Stimulated activated CD8-positive, alpha-beta memory T cell treated with anti-CD3 and anti-CD28 coated beads, Interleukin-4, amount 100 ng/mL, for 4 hours (primary cell): ENCODE measurements at places on chromosomes 12 and 14.
A peak's percentile ranks its signal among the peaks of the same experiment; 100 is the strongest.

DNA sequence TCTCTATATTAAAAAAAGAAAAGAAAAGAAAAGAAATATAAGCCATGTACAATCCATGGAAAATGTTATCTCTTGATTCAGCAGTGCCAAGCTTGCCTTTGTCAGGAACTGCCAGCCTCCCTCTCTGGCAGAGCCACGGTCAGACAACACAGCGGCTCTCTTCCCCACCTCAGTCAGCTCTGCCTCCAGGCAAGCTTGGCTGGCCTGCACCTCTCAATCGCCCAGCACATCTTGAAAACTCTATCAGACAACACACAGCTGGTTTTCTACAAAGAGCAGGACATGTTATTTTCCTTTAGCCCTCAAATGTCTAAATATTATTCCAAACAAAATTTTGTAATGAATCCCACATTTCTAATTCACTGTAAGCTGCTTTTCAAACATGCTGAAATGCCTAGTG lies 20.0 kb upstream of the GCH1 start:
- DNase-seq: no peak

- DNase-seq: peak; percentile 11
These were observed 102.8 kb upstream of the BCAT1 start for GRCh38 chr12:25051656-25052195.

- DNase-seq: no peak
These were observed 146.5 kb downstream of the CFAP54 start for GRCh38 chr12:96635844-96636243.

GRCh38 chr12:29416748-29417147 lies 35.8 kb upstream of the ERGIC2 start:
- DNase-seq: no peak

DNA sequence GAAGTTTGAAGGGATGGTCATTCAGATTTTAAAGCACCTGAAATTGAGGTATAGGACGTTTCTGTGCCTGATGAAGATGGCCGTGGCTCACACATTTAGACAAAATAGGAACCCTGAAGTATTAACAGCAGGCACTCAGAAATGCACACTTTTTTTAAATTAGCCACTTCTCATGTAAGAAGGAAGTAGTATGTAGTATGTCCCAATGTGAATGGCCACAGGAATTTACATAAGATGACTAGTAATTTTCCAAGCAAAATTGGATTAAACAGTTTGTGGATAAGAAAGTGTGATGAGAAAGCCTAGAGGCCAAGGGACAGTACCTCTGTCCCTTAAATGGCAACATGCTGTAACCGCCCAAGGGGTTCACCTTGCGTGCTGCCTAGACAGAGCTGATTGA lies 1.8 kb upstream of the MIS18BP1 start:
- DNase-seq: no peak

- DNase-seq: no peak
These were observed 552.6 kb upstream of the ATP2B1 start for GRCh38 chr12:90261283-90261682.

DNA sequence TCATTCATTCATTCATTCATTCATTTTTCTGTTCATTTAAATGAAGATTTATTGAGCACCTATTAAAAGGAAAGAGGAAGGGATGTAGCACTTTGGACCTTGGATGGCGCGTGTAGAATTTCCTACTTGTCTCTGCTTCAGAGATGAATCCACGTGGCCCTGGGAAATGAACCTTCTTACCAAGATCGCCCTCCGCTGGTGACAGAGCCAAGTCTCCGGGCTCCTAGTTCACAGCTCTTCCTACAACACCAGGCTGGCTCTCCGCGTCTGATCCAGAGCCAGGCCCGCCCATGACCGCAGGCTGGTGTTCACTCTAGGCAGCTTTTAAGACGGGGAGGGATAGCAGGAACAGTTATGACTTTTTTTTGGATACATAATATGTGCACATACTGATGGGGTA lies 70.9 kb upstream of the PIWIL1 start:
- DNase-seq: no peak

- DNase-seq: no peak
These were observed 60.7 kb upstream of the BDKRB2 start for GRCh38 chr14:96143906-96144305.

DNA sequence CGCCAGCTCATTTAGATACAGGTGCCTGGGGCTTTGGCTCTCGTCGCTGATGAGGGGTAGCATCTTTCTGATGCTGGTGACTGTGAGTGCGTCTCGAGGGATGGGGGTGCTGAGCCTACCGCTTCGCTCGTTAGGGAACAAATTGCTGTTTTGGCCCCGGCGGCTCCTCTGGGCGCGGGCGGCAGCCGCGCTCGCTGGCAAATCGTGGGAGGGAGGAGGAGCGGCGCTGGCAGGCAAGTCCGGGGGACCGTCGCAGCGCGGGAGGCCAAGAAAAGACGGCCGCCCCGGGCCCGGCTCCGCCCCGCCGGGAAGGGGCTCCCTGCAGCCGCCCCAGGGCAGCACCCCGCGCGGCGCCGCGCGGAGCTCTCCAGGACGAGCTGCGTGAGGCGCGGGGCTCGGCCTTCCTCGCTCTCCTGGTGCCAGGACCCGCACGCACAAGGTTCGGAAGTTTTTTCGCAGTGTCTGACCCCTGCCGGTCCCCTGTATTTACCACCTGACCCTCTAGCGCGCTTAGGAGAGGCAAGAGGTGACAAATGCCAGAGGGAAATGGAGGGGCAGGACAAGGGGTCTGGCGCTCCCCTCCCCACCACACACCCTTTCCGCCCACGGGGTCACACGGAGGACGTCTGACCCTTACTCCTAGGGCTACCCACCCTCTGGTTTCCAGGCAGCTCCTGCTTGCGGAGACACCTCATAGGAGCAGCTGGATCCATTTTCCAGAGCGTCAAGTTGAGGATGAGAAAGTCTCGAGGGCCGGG lies 899 bp upstream of the KCNH3 start:
- no peak for DNase-seq

- no peak for DNase-seq
These were observed 42.6 kb upstream of the C12orf42 start for GRCh38 chr12:103538397-103538796.

DNA sequence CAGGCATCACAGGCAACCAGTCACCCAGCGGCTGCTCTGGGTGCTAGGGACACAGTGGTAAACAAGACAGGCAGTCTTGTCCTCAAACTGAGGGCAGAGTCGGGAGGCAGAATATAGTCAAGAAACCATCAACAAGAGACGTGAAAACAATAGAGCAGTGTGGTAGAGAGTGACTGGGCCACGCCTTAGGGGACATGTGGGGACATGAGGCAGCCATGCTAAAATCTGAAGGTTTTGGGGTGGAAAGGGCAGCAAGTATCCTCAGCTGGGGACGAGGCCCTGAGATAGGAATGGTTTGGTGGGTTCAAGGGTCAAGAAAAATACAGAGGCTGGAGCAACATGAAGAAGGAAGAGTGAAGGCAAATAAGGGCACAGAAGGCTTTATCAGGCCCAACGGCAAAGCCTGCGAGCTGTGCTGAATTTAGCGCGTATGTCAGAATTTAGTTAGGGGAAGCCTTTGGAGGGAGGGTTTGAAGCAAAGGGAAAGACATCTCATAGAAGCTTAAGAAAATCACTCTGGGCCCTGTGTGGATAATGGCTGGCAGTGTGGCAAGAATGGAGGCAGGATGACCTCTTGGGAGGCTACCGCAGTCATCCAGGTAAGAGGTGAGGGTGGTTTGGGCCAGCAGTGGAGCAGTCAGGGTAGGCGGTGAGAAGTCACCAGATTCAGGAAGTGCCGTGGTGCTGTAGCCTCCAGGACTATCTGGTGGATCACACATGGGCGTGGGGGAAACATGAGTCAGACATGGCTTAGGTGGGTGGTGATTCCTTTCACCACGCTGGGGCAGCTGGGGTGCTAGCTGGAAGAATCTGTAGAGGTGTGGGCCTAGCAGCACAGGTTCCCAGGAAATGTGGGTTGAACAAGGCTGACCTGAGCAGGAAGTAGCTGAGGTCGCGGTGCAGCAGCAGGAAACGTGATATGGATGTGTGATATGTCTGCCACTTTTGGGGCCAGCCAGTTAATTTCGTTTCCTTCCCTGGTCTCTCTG lies 3.0 kb downstream of the EVL start:
- DNase-seq: peak; percentile 82

DNA sequence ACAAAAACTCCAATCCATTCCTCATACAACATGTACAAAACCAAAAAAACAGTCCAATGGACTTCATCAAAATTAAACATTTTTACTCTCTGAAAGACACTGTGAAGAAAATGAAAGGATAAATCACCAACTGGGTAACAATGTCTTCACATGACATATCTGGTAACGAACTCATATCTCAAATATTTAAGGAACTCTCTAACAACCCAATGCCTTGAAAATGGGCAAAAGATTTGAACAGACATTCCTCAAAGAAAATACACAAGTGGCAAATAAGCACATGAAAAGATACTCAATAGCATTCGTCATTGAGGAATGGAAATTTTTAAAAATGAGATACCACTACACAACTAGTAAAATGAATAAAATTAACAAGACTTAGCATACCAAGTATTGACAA lies 198.7 kb upstream of the RASSF8 start:
- DNase-seq: no peak

- DNase-seq: no peak
These were observed 20.5 kb downstream of the FNTB start for GRCh38 chr14:65007202-65007601.

DNA sequence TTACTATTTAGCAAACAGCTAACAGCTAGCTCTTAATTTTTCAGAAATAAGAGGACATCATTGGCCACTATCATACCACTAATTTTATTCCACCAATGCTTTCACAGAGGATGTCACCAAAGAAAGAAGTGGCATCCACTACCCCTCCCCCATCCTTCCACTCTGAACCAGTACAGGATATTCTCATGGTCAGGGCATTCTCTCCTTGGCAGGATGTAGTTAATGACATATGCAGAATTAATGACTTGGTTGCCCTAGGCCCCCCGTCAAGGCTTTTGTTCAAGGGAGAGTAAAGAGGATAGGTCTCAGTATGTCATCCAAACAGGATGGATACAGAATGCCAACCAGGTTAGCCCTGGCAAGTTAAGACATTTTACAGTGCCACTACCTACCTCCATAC lies 18.9 kb upstream of the NUP107 start:
- no peak for DNase-seq

DNA sequence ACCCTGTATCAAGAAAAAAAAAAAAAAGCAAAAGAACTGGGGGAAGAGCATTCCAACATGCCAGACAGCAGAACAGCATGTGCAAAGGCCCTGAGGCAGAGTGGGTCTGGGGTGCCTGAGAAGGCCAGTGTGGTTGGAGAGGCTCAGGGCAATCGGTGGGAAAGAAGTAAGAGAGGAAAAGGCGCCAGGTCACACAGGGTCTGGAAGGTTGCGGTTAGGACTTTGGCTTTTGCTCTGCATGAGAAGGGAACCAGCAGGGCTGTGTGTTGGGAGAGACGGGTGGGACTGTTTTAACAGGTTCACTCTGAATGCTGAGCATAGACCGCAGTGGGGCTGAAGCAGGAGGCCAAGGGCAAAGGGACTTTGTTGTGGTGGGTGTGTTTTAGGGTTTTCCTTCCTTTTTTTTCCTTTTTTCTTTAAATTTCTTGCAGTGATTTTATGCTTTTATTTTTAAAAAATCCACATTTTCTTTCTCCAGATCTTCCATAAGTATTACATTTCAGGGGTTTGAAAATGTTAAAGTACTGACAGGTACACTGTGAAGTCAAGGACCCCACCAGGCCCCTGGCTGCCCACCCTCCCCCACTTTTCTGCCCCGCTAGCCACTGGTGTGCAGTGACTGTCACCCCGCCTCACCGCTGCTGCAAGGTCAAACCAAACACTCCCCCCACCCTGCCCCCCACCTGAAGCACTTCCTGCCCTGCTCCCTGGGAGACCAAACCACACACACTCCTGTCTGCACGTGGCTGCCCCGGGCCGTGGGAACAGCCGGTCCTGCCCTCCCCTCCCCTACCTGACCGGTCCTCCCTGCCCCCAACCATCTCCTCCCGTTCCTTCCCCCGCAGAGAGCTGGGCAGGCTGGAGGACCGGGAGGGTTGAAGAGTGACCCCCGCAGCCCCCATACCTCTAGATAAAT lies 30.0 kb downstream of the DTX1 start:
- DNase-seq: no peak

DNA sequence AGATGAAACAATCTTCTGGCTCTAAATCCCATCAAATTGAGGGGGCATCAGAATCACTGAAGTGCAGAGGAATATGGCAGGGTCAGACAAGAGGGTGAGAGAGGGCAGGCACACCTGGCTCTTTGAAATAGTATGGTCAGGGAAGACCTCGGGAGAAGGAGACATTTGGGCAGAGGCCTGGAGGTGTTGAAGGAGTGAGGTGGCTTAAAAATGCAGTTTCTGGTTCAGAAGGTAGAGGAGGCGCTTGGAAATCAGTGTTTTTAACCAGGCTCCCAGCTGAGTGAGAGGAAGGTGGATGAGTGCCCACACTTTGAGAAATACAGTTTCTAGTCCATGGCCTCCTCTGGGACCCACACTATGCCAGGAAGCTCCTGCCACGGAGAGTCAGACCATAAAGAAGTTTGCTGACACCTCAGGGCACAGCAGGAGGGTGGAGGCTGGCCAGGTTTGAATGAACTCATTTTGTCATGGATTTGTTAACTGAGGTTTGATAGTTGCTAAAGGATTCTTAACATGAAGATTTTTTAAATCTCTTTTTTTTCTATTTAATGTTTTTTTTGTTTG lies 20.1 kb downstream of the NID2 start:
- no peak for DNase-seq

DNA sequence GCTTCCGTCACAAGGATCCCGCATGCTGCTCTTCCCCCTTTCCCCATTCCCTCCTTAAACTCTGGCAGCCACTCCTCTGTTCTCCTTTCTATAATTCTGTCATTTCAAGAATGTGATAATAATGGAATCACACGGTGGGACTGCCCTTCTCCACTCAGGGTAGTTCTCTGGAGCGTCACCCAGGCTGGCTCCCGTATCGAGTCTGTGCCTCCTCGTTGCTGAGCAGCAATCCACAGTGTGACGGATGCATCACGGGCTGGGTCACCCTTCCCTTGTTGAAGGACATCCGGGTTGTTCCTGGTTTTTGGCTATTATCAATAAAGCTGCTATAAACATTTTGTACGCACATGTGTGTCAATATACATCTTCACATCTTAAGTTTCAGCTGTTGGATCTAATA lies 5.7 kb upstream of the SYNE3 start:
- DNase-seq: no peak

GRCh38 chr12:110546339-110546738 lies 36.8 kb downstream of the PPTC7 start:
- no peak for DNase-seq

GRCh38 chr12:80235944-80236343 lies 136.6 kb downstream of the OTOGL start:
- no peak for DNase-seq

DNA sequence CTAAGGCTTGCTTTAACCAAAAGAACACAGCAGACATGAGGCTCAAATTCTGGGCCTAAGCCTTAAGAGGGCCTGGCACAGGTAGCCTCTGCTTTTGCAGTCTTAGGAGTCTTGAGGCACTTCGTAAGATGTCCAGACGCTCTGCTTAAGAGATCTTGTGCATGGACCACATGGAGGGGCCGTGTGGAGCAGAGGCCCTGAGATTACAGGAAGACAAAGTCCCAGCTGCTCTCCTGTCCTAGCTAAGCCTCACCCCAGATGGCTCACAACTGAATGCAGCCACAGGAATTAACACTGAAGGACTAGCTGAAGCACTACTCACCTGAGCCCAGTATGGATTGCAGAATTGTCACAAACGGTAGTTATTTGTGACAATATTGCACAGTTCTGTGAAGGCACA lies 446.0 kb downstream of the PDZRN4 start:
- no peak for DNase-seq
